ENCODE measurements at places on chromosomes 5 and 9.

DNA sequence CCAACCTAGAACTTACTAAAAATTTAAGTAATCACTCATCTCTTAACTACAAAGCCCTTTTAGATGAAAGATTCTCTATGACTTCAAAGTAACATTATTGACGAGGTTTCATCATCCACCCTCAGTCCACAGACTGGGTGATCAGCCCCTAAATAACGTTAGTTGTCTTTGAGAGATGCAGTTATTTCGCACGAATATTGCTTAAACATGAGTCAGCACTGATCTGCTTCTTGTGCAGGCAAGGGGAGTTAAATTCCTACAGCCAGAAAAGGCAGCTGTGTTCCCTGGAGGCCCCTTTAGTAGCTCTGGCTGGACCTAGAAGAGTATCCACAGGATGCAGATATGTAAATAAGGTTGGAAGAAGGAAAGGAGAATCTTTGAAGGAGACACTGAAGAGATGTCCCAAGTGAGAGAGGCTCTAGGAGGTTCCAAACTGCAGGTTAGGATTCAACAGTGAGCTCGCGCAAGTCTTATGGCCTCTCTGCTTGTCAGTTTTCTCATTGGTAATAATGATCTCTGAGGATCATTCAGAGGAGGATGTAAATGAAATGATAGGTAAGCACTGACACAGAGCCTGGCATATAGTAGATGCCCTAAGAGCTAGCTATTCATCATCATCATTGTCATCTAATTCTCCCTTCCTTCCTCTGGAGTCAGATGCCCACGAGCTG, 122.2 kb upstream of the MAN2A1 start:
- DNase-seq = no peak

- DNase-seq = peak; percentile 21
Measured at GRCh38 chr5:107607671-107608345, 62.9 kb downstream of the EFNA5 start.

DNA sequence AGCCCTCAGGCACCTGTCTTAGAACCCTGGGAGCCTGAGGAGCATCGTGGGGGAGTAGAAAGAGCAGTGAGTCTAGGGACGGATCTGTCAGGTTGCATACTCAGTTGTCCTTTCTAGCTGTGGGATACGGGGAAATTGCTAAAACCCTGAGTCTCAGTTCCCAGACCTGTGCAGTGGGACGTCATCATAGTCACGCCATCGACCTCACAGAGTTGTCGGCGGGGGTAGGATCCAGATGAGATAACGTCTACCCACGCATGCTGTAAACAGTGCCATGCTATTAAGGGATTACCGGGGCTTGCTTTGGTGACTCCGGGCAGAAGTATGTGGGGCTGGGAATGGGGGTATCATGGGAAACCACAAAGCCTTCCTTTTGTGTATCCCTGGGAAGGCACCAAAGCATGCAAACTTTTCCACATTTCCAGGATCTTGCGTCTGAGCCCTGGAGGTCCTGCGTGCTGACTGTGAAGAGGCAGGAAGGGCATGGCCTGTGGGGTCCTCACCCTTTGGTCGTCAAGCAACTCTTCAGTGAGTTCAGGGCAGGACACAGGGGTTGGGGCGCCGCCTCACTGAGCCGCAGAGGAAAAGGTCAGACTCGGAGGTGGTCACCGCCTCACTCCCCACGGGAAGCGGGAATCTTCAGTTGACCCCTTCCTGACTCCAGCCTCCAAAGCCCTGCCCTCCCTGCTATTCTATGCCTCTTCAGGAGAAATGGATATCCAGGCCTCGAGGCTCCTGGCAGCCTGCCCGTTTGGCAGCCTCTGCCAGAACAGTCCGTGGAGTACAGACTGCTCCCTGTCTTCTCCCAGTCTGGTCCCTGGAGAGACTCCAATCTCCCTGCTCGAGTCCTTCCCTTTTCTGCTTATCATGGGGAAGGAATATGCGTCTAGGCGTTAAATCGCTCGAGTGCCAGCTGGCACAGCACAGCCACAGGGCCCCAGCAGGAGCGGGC, 186.8 kb upstream of the KLF9 start:
- DNase-seq = peak; percentile 49

DNA sequence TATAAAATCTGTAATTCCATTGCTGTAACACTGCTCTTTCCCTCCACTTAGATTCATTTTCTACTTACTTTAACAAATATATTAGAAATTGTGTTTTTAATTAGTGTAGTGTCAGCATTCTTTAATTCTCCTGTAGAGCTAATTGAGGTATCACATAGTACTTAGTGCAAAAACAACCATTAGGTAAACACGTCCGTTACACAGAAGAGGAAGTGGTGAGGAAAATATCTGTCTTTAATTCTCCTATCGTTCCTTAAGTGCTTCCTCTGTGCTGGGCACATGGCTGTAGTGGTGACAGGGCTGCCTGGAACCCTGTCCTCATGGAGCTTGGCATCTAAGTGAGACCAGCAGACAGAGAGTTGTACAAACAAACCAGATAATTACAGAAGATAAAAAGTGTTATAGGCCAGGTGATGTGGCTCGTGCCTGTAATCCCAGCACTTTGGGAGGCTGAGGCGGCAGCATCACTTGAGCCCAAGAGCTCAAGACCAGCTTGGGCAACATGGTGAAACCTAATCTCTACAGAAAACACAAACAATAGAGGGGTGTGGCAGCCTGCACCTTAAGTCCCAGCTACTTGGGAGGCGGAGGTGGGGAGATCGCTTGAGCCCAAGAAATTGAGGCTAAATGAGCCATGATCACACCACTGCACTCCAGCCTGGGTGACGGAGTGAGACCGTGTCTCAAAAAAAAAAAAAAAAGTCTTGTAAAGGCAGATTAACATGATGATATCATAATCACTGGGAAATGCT, 36.4 kb downstream of the PARP8 start:
- no peak for DNase-seq

DNA sequence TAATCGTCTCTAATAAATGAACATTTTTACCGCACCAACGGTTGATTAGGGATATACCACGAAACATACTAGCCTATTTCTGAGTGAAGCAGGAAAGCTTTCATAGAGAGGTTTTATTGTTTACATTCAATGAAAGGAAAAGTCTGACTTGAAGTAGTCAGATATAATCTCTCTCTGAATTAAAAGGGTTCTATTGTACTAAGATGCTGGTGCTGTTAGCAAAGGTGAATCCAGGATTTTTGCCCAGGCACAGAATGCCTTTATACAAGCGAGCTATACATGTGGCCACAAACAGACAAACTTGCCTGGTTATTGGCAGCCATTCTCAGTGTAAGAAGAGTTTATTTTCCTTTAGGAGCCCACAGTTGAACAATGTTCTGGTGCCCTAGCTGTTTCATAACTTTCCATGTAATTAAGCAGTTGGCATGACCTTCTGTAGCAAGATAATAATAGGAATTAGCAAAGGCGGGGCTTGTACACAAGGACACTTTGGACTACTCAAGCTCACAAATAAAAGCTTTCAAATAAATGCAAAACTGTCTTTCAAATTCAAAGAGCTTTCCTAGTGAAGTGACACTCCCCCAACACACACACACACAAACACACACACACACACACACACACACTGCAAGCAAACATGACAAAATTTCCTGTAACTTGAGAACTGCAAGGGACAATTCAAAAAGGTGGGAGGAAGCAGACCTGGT, 198.7 kb upstream of the MAP3K1 start:
- DNase-seq = peak; percentile 32

- DNase-seq = no peak
Measured at GRCh38 chr9:98218562-98219363, 26.3 kb upstream of the CORO2A start.

DNA sequence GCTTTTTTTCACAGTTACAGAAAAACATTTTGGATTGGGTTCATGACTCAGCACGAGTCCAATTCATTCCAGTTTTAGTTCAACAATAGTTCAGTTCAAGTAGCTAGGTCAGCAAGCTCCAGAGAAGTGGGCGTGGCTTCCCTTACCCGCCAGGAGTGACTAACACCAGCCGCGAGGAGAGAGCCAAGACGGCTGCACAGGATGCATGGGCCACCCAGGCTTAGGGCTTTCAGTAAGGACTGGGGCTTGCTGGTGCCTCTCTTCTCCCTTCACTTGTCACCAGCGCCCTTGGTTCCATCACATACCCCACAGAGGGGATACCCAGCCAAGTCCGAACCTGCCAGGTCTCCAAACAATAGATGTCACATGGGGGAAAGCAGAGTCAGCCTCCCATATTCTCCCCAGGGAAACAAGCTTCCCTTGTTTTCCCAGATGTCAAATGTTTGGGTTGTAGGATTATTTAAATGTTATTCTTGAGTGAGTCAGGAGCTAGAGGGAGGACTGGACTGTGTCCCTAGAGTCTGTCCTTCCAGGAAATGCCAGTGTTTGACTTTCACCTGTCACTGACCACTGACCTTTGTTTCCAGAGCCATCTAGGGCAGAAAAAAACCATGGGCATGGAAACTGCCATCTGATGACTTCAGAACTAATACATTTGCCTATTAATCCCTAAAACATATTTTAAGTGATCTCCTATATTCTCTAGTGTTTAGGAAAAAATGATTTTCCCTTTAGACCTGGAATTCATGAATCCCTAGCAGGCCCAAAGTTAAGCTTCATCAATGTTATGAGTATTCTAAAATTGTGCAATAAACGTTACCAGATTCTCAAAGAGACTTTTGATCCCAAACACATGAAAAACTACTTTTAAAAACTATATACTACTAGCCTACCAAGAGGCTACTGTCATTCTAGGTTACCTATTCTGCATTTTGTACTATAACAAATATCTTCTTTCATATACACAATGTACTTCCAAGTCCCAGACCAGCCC, 51.9 kb downstream of the NIPAL4 start:
- peak; percentile 69 for DNase-seq

DNA sequence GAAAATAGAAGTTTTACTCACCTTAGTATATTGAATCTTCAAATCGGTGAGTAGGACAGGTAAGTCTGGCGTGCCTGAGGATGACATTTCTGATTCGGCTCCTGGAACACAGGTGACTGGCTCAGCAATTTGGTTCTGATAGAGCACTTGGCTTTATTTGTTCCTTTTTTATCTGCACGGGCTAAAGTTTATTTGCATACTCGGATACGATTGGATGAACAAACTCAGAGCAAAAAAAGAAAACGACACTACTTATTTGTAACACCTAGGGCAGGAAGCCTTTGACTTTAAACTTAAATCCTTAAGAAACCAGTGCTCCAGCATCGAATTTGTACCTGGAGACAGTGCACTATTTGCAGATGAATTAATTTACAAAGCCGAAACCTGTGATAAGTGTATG, at the start of gene ALDH1A1:
Gene ALDH1A1 (minus strand): TSS at position 140 of the 400 bp plus-strand sequence. CDS start 53 bp downstream, at position 87.
- DNase-seq = no peak

DNA sequence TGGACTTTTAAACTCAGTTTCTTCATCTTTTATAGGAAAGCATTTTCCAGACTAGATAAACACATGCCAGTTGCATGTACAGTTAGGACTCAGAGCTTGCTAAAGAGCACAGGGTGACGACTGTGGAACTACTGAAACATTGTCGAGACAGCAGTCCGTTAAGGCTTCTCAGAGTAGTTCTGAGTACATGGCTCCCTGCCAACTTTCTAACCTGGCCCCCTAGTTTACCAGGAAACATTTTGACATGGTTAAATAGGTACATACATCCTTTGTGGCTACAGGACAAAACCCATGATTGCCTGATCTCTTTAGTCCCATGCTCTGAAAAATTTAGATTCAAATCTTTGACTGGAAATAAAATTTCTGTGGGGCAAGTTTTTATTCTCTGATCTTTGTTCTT, 129.7 kb downstream of the SLF1 start:
- no peak for DNase-seq

- no peak for DNase-seq
Measured at GRCh38 chr5:122390154-122390553, 78.1 kb downstream of the SNCAIP start.

- DNase-seq = no peak
Measured at GRCh38 chr5:119322948-119323537, 32.8 kb upstream of the TNFAIP8 start.

DNA sequence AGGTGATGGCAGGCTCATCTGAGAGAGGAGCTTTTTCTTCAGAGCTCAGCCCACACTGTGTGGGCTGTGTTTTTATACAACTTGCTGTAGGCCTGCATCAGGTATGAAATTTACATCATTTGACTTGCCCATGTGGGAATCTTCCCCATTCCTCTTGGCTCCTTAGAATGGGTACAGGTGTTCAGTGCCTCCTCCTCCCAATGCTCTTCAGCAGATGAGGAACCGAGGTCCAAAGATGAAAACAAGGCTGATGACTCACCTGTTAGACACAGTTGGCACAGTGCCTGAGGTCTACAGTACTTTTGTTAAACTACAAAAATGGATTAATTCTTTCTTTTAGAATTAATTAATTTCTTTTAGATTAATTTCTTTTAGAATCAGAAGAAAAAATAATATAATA, 20.8 kb downstream of the PAPPA start:
- DNase-seq = no peak

DNA sequence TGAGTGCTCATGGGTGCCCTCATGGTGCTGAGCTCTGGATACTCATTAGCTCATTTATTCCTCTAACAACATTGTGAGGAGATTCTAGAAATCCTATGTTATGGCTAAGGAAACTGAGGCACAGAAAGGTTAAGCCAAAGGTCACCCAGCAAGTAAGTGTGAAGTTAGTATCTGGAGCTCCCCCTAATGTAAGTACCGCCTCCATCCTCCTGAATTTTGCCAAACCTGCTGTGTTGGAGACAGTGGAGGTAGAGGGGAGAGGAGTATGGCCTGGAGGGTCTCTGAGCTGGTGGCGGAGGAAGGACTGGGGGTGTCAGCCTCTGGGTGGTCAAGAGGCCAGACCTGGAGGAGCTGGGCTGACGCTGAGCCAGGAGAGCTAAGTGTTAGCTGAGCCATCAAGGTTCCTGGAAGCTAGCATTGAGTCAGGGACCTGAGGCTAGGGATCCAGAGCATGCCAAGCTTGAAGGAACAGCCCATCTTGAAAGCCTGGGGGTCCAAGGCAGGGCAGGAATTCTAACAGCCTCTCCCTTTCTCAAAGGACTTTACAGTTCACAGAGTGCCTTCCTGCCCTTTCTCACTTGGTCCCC, 114.8 kb downstream of the RGS3 start:
- no peak for DNase-seq

DNA sequence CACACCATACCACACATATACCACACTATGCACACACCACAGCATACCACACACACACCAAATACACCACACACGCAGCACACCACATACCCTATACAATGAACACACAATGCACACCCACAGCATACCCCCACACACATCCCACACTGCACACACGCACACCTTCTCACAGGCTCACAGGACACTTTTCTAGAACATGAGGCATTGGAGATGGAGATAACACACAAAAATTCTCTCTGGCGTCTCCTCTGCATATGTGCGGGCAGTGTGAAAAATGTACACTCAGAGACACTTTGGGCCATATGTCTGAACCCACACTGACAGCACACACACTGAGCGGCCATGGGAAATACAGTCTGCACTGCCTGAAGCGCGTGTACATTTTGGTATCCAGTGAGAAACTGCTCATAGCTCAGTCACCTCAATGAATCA, 278.1 kb downstream of the GADD45G start:
- DNase-seq = no peak

DNA sequence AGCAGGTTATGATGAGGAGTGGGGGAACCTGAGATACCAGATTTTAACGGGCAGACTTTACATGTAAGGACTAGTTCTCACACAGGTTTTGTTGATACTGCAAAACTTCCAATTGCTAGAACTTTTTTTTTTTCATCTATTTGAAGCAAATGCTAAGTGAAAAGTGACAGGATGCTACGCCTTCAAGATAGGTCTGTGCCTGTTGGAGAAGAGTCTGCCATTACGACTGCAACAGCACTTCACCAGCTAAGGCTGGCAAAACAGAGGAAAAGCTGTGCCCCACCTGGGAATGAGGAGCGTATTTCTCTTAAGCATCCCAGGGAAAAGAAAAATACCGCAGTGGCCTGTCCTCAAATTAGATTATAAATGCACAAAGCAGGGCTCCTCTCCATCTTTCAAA, 102.0 kb upstream of the CDH6 start:
- no peak for DNase-seq

- DNase-seq = peak; percentile 35
Measured at GRCh38 chr5:54390015-54390414, 65.5 kb upstream of the HSPB3 start.

All from left kidney (tissue), 8 donors.